ENCODE measurements at places on chromosomes 11 and 22.

- peak; percentile 92 for DNase-seq
Observed at GRCh38 chr11:58616594-58616993, 5.9 kb upstream of the CNTF start.

- no peak for DNase-seq
Observed at GRCh38 chr22:39738746-39739145, 154.8 kb downstream of the ENTHD1 start.

- DNase-seq = no peak
Observed at GRCh38 chr11:4064278-4064955, 30.2 kb upstream of the RRM1 start.

GRCh38 chr22:22071455-22071854 is 88.9 kb upstream of the TOP3B start:
- DNase-seq = no peak

DNA sequence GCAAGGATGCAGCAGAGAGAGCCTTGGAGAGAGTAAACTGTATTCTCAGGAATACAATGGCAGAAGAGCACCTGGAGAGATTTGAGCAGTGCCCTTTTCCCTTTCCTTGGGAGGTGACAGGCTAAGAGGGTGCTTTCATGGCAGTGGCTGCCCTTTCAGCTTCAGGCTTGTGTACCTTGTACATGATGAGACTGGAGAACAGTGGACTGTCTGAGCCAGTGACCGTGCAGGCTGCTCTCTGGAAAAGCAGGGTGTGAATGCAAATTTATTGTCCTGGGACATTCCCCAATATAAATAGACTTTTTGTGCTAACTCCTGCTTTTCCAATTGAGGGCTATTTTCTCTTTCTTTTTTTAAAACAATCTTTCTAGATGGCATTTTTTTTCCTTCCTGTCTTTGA is 99.3 kb downstream of the TRIM44 start:
- no peak for DNase-seq

DNA sequence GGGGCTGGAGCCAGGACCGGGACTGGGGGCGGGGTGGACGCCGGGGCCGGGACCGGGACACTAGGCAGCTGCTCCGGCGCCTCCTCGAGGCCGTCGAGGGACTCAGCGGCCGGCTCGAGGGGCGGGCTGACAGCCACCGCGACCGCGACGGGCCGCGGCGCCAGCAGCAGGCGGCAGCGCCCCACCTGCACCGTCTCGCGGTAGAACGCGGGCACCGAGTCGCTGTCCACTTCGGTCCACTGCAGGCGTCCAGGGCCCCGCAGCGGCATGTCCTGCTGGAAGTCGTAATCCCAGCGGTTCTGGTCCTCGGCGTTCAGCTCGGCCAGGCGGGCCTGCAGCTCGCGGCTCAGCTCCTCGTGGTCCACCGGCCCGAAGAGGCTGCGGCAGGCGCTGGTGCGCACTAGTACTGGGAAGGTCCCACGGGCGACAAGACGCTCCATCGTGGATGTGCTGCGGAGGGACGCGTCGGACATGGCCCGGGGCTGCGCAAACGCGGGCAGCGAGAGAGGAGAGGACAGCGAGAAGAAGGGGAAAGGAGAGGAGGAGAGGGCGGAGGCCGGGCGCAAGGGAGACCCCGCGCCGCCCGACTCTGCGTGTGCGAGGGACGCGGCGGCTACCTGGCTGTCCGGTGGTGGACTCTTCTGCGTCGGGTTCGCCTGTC is 428 bp downstream of the CDKN1C start:
- DNase-seq = peak; percentile 26

GRCh38 chr11:111324277-111324720 is 26.0 kb downstream of the POU2AF3 start:
- DNase-seq = peak; percentile 31

DNA sequence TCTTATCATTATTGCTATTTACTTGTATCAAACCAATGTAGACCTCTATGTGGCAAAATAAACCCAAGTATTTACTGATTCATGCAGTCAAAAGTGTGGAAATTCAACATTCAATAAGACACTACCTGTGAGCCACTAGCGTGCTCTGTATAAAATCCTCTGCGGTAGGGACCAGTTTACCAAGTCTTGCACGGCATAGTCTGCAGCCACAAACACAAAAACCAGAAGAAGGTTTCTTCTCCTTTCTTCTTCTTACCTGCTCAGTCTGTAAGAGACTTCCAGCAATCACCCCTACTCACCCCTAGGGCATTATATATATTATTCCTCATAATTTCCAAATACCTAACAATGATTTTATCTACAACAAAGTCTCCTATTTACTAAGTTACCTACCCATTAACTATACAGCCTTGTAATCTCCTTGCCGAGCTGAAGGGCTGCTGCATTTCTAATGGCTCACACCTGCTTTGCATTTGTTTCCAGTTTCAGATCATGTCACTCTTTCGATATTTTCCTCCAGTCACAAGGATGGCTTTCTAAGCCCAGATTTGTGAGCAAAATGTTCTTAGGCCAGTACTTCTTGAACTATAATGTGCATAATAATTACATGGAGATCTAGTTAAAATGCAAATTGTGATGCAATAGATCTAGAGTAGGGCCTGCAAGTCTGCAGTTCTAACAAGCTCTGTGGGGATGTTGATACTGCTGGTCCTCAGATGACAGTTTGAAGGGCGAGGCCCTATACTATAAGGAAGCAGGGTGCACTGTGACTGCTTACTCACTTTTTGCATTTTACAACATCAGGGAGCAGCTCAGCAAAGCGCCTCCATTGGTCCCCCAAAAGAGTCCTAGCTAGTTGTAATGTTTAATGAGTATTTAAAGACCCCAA is 191.9 kb upstream of the DDI1 start:
- DNase-seq = no peak
